ENCODE measurements at places on chromosomes 11 and 22. TPM values are rescaled to one million over a fixed set of nuclear protein-coding genes. Genes with fewer than 3 reads are reported as not detected.

DNA sequence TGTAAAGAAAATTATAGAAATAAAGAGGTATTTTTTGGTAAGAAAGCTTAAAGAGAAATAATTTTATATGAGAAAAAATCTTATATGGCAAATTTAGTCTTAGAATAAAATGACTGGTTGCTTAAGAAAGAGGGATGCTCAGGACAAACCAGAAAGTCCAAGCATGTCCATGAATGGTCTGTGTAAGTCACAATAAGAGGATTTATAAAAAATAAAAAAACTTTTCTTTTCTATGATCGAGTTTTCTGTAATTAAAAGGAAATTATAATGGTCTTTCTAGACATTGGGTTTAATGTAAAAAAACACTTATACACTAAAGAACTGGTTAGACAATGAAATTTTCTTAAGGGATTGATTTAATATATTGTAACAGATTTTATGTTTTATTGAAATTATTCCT lies 819.6 kb downstream of the TBC1D22A start:
- H3K4me1 ChIP-seq, result no peaks in the 10 kb centered on the region
- no peaks in the 10 kb centered on the region for H3K36me3 ChIP-seq
- DNase-seq, result no peak
- H3K4me3 ChIP-seq, result no peak overlapping the region
- no peak overlapping the region for H3K27ac ChIP-seq

DMC1 gene
- total RNA-seq, result 13.6 TPM

GRIK4 gene
- not detected for total RNA-seq

DNA sequence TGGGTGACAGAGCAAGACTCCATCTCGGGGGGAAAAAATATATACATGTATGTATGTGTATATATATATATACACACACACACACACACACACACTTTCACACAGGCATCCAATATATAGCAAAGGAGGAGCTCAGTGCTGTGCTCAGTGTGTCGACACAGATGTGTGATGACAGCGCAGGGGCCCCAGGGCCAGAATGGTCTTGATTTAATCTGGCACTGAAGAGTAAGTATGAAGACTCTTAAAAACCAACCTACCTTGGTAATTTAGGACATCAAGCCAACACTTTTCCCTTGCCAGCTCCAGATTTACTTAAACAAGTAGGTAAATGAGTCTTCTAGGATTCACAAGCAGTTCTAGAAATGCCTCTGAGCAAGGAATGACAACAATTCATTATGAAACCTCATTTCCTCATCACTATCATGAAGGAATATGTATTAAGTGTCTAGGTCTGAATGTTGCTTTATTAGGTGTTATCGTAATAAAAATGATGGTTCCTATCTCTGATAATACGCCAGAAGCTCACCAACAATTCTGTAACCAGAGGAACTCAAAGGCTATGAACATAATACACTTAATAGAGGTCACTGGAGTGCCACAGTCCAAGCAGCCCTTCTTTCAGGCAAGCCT lies 71.5 kb downstream of the SGSM3 start:
- H3K36me3 ChIP-seq, result peaks cover 29% of the 10 kb centered on the region
- DNase-seq, result no peak
- H3K27ac ChIP-seq, result no peak overlapping the region
- H3K27me3 ChIP-seq, result no peaks in the 10 kb centered on the region

DNA sequence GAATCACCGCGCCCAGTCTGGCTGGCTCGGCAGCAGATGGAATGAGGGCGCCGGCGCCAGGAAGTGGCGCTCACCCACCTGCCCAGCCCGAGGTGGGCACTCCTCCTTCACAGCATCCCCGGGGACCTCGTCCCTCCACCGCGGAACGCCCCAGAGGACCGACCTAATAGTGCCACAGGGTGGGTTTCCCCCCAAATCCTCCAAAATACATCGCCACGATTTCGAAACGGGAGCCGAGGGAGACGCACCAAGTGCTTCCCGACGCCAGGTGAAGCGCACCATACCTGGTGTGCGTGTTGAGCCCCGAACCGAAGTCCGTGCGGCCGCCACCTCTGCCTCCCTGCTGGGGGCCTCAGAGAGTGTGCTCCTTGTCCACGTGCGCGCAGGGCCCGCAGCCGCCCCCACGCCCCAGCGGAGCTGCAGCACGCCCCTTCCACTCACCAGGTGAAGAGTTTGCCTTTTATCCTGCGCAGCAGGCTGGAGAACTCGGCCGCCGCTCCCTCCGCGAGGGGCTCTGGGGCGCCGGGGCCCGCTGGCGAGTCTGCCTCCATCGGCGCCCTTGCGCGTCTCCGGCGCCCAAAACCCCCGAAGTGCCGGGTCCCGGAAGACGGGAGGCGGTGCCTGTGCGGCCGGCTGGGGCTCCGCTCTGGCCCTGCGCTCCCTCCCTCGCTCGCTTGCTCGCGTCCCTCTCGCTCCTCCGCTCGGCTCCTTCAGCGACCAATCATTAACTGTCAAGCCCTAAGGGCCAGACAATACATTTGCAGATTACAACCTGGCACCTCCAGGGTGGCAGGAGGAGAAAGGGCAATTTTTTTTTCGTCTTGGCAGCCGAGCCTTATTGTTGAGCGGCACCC lies at the start of gene SLC35F2:
SLC35F2 (minus strand) TSS at position 571 of the 854 bp plus-strand sequence; CDS start at position 551, 20 bp downstream.
- H3K4me1 ChIP-seq, result peaks cover 22% of the 10 kb centered on the region
- H3K36me3 ChIP-seq, result peaks cover 5% of the 10 kb centered on the region
- DNase-seq, result peak; percentile 83
- peak within 1 kb of the TSS; percentile 83 for H3K27ac ChIP-seq

SNU13 gene
- 176 TPM for total RNA-seq

DNA sequence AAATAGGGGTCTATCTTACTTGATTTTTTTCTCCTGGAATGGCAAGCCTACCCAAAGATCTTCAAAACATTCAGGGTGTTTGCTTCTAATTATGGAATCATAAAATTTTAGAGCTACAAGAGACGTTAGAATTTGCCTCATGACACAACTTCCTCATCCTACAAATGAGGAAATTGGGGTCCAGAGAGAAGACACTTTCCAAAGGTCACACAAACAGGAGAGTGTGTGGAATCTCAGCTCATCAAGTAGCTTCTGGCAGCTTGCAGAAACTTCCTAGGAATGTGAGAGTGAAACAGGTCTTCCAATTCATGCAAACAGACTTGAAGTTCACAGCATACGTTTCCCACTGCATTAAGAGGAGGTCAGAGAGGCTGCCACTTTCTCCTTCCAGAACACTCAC lies 976.0 kb downstream of the OPCML start:
- DNase-seq, result no peak
- no peaks in the 10 kb centered on the region for H3K36me3 ChIP-seq
- no peak overlapping the region for H3K4me3 ChIP-seq
- no peak overlapping the region for H3K27ac ChIP-seq
- no peaks in the 10 kb centered on the region for H3K4me1 ChIP-seq

DNA sequence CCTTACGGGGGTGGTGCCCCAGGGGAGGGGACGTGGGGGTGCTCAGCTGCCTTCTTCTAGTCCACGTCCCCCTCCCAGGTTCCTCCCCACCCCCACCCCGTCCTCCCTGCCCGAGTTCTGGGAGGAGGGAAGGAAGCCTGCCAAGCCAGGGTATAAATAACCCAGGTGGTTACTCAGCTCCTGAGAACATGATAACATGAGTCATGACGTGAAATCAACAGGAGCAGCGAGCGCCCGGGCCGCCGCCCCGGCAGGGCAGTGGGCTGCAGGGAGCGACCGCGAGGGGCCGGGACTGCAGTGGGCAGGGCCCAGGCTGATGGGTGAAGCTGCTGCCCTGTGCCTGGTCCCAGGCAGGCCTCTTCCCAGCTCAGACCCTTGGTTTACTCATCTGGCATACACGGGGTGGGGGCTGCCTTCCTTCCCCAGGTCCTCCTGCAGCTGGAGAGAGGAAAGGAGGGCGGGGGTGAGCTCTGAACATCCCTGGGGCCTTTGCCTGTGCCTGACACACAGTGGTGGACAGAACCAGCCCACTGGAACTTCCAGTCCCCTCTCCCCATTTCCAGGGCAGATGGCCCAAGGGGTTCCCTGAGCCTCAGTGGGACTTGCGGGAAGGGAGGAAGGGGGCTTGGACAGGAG lies 8.8 kb upstream of the PDGFB start:
- no peak overlapping the region for H3K4me3 ChIP-seq
- no peak overlapping the region for H3K27ac ChIP-seq
- peaks cover 25% of the 10 kb centered on the region for H3K27me3 ChIP-seq
- DNase-seq, result peak; percentile 56
- H3K36me3 ChIP-seq, result no peaks in the 10 kb centered on the region

DNA sequence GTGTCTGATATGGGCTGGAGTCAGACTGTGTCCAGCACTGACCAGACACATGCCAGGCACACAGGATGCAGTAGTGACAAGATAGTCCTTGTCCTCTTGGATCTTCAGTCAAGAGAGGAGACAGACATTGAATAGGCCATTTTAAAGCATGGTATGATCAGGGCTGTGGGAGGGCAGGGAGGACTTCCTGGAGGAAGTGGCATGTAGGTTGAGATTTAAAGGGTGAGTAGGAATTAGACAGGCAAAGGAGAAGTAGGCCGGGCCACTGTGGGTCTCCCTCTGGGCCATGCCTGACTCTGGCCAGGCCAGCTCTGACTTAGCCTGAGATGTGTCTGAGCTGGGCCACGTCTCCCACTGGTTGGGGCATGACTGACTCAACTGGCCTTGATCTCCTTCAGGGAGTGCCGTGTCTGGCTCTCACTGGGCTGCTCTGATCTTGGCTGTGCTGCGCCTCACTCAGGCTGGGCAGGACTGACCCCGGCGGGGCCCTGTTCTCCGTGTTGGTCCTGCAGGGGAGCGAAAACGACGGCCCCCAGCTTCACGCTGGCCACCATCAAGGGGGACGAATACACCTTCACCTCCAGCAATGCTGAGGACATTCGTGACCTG lies 71.2 kb downstream of the MYO7A start:
- H3K36me3 ChIP-seq, result no peaks in the 10 kb centered on the region
- H3K4me3 ChIP-seq, result no peak overlapping the region
- H3K4me1 ChIP-seq, result peaks cover 3% of the 10 kb centered on the region
- no peaks in the 10 kb centered on the region for H3K27me3 ChIP-seq

DNA sequence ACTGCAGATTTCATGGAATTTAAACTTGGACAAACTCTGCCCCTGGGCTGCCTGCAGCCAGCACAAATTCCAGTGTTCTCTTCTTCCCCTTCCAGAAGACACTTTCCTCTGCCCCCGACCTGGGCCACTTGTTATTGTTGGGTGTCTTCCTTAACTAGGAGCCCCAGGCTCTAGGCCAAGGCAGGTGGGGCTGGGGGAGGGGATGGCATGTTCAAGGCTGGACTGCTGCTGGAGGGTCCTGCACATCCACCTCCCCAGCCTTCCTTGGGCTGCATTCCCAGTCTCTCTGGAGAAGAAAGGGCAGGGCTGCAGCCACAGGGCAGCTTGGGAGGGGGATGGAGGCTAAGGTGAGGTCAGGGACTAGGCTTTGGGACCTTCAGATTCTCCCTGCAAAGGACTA lies 11.5 kb upstream of the SLC22A6 start:
- no peak overlapping the region for H3K27ac ChIP-seq
- no peaks in the 10 kb centered on the region for H3K4me1 ChIP-seq
- peaks cover 9% of the 10 kb centered on the region for H3K27me3 ChIP-seq
- no peak for DNase-seq

CNTN5 gene
- not detected for total RNA-seq

MYBPC3 gene
- total RNA-seq, result not detected

DNA sequence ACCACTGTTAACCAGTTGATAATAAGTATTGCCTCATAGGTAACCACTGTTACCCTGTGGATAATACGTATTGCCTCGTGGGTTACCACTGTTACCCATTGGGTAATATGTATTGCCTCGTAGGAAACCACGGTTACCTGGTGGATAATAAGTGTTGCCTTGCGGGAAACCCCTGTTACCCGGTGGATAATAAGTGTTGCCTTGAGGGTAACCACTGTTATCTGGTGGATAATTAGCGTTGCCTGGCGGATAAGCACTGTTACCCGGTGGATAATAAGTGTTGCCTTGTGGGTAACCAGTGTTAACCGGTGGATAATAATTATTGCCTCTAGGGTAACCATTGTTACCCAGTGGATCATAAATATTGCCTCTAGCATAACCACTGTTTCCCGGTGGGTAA lies 27.3 kb upstream of the NXPE4 start:
- no peaks in the 10 kb centered on the region for H3K4me1 ChIP-seq
- no peak overlapping the region for H3K4me3 ChIP-seq
- no peak overlapping the region for H3K27ac ChIP-seq
- no peaks in the 10 kb centered on the region for H3K36me3 ChIP-seq

LARGE1 gene
- total RNA-seq, result 0.58 TPM

DNA sequence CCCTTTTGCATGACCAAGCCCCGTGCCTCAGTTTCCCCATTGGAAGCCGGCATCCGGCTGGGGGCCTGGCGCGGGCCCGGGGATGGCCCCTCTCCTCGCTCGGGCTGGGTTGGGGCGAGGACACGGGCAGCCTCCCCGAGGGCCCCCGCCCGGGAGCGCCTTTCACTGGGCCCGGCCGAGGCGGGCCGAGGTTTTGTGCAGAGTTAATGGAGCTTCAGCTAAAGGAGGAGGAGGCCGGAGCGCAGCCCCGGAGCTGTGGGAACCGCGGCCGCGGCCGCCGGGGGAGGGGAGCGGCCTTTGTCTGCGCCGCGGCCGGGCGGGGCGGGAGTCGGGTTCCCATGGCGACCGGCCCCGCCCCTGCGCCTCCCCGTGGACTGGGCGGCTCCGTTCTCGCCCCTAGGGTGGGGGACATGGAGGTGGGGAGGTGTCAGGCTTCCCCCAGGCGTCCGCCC lies 1.4 kb upstream of the MAPK11 start:
- no peak overlapping the region for H3K4me3 ChIP-seq
- H3K4me1 ChIP-seq, result peaks cover 16% of the 10 kb centered on the region
- H3K27me3 ChIP-seq, result peaks cover 5% of the 10 kb centered on the region
- no peak overlapping the region for H3K27ac ChIP-seq

- peaks cover 14% of the 10 kb centered on the region for H3K27me3 ChIP-seq
- DNase-seq, result no peak
- H3K36me3 ChIP-seq, result no peaks in the 10 kb centered on the region
- no peaks in the 10 kb centered on the region for H3K4me1 ChIP-seq
- H3K27ac ChIP-seq, result no peak overlapping the region
Observed at GRCh38 chr11:60528934-60529333, 13.7 kb downstream of the MS4A13 start.

DNA sequence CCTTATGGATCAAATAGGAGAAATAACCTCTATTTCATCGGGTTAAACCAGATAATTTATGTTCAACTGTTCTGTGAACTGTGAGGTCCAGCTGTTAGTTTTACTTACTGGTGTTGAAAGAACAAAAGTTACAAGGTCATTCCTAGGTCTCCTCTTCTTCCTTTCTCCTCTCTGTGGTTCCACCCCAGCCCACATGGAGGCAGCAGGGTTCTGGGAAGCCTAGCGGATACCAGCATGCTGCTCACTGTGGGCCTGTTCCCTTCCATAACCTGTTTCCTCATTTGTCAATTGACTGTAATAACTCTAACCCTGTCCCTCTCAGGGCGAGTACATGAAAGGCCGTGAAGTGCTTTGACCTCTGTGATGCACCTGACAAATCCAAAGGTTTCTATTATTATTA lies 27.8 kb downstream of the RELT start:
- H3K4me1 ChIP-seq, result peaks cover 3% of the 10 kb centered on the region
- no peaks in the 10 kb centered on the region for H3K27me3 ChIP-seq
- no peak overlapping the region for H3K4me3 ChIP-seq
- peaks cover 6% of the 10 kb centered on the region for H3K36me3 ChIP-seq

DNA sequence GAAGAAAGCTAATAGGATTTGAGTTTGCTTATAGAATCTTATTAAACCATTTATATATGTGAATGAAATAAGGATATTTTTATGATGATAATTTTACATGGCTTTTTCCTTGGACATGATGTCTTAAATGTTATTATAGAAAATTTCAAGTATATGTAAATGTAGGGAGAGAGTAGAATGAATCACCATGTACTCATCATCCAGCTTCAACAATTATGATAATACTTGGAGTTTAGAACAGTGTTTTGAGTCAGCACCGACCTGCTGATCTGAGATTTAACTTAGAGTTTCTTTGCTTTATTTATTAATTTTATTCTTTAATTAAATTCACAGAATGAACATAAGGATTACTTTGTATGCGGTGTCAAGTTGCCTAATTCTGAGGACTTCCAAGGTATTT lies 193.5 kb downstream of the UVRAG start:
- no peak for DNase-seq
- H3K4me3 ChIP-seq, result no peak overlapping the region
- H3K27ac ChIP-seq, result no peak overlapping the region
- no peaks in the 10 kb centered on the region for H3K4me1 ChIP-seq
- H3K27me3 ChIP-seq, result no peaks in the 10 kb centered on the region

Data from activated CD8-positive, alpha-beta memory T cell treated with anti-CD3 and anti-CD28 coated beads, Interleukin-2, amount 10 ng/mL, durations not matched to agents 7 days and 5 days (primary cell).